ENCODE measurements at places on chromosomes 1 and 21.

DNA sequence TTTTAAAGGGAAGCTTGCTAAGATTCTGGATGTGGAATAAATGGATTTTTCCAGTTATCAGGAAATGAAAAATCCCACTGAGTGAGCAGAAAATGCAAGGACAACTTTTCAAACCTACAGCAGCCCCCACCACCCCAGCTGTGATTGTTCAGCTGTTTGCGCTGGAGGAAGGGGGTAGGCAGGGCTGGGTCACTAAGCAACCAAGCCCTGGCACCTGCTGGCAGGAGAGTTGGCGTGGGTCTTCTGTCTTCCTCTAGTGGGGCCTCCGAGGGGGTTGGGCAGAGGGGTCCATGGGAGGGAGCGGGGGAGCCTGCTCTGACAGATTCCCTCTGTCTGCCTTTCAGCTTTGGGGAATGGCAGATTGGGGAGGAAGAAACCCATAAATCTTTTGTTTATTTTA, 45.3 kb downstream of the EIF2D start:
- DNase-seq, result no peak

DNA sequence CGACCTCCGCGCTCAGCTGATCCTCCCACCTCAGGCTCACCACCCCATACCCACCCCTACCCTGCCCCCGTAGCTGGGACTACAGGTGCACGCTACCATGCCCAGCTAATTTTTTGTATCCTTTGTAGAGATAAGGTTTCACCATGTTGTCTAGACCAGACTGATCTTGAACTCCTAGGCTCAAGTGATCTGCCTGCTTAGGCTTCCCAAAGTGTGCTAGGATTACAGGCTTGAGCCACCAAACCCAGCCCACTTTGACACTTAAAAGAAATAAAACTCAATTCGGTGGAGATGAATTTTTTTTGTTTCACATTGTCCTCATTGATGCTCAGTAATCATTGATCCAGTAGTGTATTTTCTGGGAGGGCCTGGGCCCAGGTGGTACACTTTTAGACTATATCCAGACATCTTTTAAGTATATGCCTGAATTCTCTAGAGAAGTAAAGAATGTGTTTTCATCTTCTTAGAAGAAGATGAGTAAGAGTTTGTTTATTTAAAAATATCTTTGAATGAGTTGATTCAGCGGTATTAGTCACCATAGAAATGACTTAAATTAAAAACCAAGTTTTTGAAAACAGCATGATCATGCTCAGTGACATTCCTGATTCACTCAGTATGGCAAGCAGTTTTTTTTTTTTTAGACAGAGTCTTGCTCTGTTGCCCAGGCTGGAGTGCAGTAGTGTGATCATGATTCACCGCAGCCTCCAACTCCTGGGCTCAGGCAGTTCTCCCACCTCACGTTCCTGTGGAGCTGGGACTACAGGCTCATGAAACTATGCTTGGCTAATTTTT, 57.8 kb downstream of the EPB41 start:
- peak; percentile 70 for DNase-seq

GRCh38 chr1:226716577-226716976, 22.5 kb downstream of the ITPKB start:
- DNase-seq, result no peak

- no peak for DNase-seq
Observed at GRCh38 chr1:197604302-197604701, 171.0 kb downstream of the DENND1B start.

DNA sequence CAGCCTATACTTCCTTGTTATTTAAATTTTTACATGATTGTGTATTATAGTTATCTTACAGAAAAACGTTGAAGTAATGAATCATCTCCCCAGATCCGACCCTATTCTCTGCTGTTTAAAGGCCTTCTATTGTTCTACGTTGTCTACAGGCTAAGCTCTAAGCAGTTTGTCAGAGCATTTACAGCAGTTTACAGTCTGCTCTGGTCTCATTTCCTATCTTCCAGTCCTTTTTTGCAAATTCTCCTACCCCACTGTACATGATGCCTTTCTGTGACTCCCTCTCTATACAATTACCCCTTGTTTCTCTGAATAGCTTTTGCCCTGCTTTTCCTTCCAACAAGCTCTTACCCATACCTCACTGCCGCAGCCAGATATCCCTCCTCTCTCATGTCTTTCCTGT, 319.2 kb upstream of the FMN2 start:
- DNase-seq, result no peak

GRCh38 chr1:203702130-203702577, 62.8 kb upstream of the LAX1 start:
- no peak for DNase-seq

DNA sequence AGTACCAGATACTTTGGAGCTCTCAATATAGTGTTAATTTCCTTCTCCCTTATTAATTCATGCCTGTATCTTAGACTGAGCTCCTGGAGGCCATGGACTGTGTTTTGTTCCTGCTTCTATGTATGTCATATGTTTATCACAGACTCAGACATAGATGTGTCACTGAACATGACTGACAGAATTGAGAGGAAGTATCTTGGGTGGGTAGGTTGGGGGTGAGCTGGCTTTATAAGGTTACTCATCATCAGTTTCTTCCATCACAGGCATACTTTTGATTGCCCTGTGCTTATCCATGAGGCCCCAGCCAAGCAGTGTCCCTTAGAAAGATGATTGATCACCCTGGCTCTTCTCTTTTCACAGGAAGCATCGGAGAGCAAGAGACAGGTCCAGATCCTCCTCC, 5.6 kb upstream of the SH3D21 start:
- DNase-seq, result no peak

DNA sequence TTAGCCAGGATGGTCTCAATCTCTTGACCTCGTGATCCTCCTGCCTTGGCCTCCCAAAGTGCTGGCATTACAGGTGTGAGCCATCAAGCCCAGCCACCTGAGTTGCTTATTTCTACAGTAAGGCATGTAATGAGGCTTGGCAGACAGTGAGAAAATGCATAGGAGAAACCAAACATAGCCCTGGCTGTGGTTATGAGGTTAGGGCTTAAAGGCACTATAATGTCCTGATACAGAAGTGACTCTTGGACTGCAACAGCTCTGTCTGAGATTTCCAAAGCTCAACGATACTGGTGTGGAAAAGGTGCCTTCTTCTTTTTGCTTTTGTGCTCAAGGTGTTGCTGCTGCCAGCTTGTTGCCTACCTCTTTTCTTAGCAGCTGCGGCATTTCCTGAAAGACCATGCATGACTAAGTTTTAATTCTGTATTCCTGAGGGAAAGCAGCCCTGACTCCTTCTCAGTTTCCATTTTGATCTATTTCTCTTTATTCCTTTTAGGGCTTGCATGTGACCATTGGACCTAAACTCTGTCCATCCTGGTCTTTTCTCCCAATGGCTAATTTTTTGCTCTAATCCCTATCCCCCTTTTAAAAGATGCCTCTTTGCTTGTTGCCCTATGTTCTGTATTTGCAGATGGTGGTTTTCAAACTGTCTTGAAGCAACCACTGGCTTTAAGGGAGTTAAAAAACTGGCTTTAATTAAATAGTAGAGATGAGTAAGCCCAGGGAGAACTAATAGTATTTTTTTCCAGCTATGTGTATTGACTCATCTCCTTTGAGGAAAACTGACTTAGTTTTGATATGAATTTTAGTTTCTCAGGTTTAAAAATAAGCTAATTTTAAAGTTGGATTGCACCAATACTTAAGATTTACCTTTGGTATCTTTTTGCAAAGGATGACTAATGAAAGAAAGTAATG, 70.3 kb downstream of the KIF1B start:
- DNase-seq, result peak; percentile 15

Data from non-pigmented ciliary epithelial cell (primary cell).